ENCODE measurements at places on chromosomes 16 and 17.

GRCh38 chr17:29069526-29070041 is 26.6 kb downstream of the PIPOX start:
- no peak for DNase-seq

GRCh38 chr17:40596261-40596919 is 31.1 kb upstream of the CCR7 start:
- no peak for DNase-seq

DNA sequence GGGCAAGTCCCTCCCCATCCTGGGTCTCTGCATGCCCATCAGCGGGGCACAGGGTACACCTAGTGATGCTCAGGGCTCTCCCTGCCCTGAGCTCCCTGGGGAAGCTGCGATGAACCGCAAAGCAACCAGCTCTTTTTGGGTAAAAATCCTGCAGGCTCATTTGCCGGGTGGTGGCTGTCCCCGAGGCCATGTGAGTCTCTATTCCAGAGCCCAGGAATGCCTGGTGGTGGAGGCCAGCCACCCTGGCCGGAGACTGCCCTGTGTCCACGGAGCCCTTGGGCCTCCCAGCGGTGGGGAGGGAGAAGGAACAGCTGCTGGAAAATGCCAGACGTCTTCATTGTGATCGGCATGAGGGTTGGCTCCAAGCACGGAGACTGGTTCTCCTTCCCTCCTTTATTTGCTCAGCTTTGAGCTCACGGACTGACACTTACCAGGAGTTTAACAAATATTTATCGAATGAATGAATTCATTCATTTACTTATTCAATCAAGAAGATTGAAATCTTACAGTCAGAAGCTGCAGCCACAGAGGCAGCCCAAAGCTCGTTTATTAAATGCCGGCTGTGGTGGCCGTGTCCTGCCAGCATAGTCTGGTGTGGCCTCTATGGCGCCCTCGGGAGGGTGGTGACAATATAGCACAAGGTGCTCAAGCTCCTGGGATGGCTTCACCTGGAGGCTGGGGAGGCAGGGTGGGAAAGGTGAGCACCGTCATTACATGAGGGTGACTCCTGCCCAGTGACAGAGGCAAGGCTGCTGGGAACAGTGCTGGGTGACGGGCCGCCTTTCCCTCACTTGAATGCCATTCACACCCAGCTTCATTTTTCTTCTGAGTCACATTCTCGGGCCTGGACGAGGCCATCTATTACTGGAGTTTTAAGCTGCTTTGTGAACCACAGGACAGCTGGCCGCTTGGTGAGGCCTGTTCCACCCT is 31.1 kb upstream of the JPH3 start:
- DNase-seq, result no peak

DNA sequence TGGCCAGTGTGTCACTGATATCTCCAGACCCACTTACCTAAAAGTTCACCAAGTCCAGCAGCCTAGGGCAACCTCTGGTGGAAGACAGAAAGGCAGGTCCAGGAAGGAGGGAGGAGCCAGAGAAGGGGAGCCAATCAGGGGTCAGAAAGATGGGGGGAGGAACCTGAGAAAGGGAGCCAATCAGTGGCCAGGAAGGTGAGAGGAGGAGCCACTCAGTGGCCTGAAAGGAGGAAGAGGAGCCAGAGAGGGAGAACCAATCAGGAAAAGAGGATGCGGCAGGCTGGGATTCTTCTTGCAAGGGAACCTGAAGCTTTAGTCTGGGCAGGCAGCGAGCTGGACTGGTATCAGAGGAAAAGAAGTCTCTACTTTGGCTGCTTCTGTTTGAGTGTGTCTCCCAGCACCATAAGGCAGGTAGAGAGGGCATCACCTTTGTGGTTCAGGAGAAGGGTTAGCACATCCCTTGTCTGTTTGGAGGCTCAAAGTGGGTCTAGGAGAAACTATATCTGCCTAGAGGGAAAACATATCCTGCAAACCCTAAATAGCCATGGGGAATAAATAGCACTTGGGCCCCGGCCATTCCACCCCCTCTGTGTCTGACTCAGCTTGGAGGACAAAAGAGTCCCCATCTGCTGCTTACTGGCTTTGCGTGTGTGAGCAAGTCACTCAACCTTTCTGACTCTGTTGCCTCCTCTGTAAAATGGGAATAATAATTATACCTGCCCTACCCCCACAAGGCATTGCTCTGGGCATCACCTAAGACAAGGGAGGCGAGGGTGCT is 43.4 kb upstream of the CRHR1 start:
- DNase-seq, result no peak

DNA sequence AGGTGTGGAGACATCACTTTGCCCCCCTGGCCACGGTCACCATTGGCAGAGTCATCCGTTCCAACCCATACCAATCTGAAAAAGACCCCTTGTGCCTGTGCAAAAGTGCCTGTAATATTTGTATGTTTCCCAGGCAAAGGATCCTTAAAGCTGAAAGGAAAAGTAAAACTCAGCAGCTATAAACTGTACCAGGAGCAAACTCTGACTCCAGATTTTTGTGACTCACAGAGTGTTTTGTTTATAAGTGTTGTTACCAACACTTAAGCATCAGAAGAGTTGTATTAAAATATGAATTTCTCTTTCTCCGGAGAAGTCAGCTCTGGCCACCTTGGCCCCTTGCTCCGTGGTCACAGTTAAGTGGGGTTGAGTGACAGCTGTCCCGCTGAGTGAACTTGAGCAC is 75.9 kb downstream of the IRX6 start:
- DNase-seq, result no peak

GRCh38 chr16:63323055-63323454 is 1286.8 kb upstream of the CDH8 start:
- no peak for DNase-seq

GRCh38 chr16:55056585-55057401 is 126.1 kb downstream of the IRX5 start:
- no peak for DNase-seq

DNA sequence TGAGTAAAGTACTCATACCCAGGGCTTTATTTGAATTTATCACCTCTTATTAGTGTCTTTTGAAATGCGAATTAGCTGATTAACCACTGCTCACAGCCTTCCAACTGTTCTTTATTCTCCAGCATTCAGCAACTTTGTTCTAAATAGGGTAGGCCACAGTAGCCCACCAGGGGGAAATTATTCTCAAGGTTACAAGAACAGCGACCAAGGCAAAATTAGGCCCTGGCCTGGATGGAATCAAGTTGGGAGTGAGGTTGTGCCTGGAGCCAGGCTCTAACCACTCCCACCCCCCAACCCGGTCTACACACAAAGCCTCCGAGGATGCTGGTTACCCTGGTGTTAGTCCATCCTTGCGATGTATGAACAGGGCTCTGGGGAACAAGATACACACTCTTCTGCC is 245.5 kb downstream of the STX8 start:
- no peak for DNase-seq

DNA sequence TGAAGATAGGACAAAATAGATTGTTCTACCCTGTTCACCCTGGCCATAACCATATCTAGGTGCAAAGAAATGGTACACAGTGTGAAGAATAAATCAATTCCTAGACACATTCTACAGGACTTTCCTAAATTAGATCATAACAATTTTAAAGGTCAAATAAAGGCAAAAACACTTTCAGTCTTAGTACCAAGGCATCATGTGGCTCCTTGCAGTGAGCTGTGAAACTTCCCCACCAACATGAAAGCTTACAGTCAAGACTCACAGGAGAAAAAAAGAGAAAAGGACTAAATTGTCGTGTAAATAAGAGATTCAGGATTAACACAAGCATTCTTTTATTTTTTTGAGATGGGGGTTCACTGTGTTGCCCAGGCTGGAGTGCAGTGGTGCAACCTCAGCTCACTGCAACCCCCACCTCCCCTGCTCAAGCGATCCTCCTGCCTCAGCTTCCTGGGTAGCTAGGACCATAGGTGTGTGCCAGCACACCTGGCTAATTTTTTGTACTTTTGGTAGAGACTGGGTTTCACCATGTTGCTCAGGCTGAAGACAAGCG is 14.2 kb downstream of the NSMCE1 start:
- DNase-seq, result no peak

All from T-cell (primary cell).